ENCODE measurements at places on chromosomes 6 and 20.

DNA sequence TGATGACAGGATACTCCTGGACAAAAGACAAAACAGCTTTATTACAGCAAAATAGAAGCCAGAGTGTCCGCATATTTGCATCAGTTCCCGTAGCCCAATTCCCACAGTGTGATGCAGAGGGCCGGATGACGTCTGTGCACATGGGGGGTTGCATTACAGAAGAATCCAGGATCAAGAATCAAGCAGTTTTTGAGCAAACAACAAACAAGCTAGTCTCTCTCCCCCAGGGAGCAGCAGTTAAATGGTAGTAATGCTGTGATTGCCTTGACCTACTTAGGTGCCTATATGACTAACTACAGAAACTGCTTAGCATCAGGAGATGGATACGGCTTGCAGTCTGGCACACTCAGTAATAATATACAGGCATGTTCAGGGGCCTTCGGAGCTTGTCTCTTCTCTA, 3.2 kb upstream of the SDHAF4 start:
- DNase-seq = no peak

- no peak for DNase-seq
These were observed 227.7 kb upstream of the RNF24 start for GRCh38 chr20:4243071-4243470.

DNA sequence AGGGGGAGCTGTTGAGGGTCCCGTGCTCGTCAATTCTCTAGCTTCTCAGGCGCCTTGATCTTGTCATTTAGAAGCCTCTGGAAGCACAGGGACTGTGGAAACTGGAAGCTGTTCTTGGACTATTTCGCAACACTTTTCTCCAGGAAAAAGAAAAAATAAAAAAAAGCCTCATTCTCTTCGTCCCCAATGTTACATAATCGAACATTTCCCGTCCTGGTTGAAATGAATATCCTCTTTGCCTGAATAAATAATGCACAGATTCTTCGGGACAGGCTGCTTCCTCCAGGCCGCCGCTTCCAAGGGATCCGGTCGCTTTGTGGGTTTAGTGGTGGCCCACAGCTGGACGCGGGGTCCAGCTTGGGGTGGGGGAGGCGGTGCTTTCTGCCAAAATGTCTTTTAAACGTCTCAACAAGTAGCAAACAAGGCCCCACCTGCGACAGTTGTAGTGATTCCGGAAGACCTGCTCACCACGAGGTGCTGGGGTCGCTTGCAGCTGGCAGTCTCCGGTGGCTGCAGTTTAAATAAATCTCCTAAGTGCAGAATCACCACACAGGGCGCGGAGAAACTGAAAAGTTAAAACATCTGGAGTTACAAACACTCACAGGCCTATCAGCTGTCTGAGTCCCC, 125.9 kb upstream of the ESR1 start:
- no peak for DNase-seq

GRCh38 chr6:116268589-116269293, 11.0 kb downstream of the TSPYL1 start:
- peak; percentile 72 for DNase-seq

GRCh38 chr6:156824142-156824541, 47.0 kb downstream of the ARID1B start:
- DNase-seq = no peak

DNA sequence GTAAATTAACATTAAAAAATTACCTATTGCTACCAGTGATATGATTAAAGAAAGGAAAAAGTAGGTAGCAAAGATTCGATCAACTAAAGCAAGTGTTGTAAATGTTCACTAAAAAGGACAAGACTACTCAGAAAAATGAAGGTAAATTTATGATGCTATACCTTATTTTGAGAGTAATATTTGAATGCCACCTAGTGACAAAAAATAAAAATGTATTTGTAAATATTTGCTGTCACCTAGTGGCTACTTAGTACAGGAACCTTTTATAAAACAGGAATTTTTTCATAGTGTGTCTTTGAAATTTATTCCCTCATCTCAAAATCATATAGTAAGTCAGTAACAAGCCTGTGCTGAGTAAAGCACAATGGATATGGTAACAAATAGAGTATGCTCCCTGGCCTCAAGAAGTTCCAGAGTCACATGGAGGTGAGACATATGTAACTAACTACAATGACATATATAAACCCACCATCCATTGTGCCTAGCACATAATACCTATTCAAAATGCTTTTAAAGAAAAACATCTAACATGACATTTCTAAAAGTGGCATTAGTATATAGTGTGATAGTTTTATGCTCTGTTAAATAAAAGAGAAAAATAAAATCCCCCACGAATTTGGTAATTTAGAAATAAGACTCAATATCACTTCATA, 193.1 kb upstream of the SIM1 start:
- peak; percentile 69 for DNase-seq

DNA sequence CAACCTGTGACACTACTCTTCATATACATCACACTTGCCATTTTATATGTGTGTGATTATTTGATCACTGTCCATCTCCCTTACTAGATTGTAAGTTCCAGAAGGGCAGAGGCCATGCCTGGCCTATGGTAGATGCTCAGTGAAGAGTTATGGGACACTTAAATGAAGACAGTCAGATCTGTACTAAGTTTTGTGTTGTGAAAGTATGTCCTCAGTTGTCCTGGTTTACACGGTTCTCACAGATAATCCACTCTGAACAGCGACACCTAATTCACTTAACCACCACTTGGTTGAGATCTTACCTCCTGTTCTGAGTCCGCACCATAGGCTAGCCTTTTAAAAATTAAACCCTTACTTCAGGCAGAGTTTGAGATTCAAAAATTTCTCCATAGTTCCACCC, 434.1 kb upstream of the SOX4 start:
- DNase-seq = no peak

DNA sequence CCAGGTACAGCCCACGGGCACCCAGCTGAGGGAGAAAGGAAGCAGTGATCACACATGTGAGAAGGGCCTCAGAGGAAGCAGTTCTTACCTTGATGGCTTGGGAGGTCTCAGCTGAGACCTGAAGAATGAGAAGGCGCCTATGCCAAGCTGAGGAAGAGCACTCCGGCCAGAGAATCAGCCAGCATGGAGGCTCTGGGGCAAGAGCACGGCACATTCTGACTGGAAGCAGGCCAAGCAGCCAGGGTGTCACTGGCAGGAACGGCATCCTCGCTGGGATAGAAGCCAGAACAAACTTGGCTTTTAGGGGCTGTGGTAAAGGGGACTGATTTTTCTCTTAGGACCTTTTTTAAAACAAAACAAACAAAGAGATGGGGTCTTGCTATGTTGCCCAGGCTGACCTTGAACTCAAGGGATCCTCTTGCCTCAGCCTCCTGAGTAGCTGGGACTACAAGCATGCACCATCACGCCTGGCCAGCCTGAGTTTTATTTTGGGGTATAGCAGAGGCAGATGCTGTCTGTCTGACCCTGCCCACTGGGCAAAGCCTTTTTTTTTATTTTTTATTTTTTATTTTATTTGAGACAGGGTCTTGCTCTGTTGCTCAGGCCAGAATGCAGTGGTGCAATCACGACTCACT, 17.6 kb downstream of the GHRH start:
- no peak for DNase-seq

GRCh38 chr6:65161661-65162060, 545.4 kb downstream of the EYS start:
- DNase-seq = no peak

DNA sequence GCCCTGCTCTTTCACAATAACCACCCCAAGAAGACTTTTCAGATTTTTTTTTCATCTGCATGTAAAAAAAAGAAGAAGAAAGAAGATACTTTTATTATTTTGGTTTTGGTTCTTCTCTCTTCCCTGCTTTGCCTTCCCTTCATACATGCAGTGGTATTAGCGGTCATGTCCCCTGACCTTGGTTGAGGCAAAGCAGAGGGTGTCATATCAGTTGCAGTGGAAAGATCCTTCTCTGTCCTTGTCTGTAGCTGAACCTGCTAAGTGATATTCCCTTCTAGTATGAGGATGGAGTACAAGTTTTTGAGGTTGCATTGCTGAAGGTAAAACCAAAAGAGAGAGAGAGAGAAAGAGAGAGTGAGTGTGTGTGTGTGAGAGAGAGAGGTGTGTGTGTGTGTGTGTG, 345.7 kb downstream of the UTRN start:
- DNase-seq = no peak

DNA sequence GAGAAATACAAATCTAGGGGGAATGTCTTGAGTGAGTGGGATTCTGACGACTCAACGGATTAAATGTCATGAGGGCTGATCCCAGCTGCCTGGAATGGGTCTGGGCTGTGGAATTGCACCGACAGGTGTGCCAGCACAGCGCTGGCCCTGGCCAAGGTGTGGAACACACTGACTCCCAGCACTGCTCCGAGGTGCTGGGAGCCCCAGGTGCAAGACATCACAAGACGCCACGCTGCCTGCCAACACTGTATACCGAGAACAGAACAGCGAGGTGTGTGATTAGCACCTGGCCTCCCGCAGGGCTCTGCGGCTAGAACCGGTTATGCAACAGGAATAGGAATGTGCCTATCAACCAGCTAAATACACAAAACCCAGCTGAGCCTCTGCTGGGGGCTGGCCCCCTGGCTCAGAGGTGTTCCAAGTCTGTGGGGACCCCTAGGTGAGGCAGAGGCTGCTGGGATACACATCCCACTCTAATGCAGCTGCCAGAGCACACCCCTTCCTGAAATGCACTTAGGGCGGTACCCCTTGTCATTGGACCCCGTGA, 24.8 kb upstream of the APMAP start:
- peak; percentile 94 for DNase-seq

GRCh38 chr20:48652961-48653705, 174.7 kb downstream of the PREX1 start:
- DNase-seq = no peak

- peak; percentile 54 for DNase-seq
These were observed 2.8 kb upstream of the HTR1B start for GRCh38 chr6:77466055-77466450.

DNA sequence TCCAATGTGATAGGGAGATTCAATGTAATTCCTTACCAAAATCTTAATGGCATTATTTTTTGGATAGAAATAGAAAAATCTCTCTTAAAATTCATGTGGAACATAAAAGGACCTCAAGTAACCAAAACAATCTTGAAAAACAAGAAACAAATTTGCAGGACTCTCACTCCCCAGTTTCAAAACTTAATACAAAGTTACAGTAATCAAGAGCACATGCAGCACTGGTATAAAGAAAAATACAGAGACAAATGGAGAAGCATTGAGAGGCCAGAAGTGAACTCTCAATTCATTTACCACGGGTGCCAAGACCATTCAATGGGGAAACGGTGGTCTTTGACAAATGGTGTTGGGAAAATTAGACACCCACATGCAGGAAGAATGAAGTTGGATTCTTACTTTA, 7.8 kb upstream of the TSBP1 start:
- no peak for DNase-seq

- no peak for DNase-seq
These were observed 96.5 kb upstream of the OLIG3 start for GRCh38 chr6:137590684-137591083.

DNA sequence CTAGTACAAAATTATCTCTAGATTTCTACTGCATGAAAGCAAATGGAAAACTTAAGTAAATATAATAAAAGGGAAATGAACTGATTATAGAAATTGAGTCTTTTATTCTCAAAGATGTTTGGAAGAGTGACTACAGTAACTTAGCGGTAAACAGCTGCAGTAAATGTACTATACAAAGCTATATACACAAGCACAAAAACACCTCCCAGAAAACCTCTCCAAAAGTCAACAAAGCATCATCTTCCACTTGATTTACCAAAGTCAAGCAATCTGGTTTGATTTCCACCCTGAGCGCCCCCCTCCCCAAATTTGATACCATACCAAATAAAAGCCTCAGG, 142.1 kb upstream of the SHLD1 start:
- DNase-seq = peak; percentile 40

GRCh38 chr6:39178804-39179203, 50.5 kb downstream of the KCNK5 start:
- DNase-seq = no peak

DNA sequence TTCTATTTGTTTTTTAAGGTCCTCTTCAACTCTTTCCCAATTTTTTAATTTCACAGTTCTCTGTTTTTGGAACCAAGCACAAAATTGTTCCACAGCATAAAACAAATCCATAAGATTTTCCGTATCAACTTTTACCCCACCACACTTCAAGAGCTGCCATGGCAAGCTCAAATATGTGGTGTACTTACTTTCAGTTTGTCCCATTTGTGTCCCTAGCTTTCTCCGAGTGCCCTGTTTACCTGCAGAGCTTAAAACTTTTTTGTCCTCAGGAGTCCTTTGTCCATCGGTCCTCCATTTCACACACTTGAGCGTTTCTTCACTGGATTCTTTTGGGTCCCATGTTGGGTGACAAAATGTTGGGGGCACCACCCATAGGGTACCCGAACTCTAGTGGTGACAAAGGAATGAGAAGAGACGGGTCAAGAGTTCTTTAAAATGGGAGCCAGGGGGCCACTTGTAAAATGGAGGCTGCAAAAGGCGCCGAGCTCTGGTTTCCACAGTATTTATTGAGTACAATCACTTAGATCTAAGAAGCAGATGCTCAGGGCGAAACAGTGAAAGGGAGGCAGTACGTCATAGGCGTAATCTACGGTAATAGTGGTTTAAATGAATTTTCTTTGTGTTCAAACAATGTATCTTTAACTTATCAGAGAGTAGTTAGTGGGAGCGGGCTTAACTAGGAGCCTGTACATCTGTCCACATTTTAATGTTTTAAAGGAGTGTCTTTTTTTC, 39.8 kb upstream of the SERINC1 start:
- no peak for DNase-seq

- DNase-seq = no peak
These were observed 219.7 kb downstream of the ZMYND8 start for GRCh38 chr20:47136782-47137181.

- DNase-seq = no peak
These were observed 566.2 kb downstream of the CBLN4 start for GRCh38 chr20:55439070-55439469.

- no peak for DNase-seq
These were observed 47.4 kb downstream of the HDDC2 start for GRCh38 chr6:125254321-125254720.

All from NCI-H146 (cell line).